Sigmoid colon (tissue), 7 donors: ENCODE measurements at places on chromosomes 4 and X. TPM values are rescaled to one million over a fixed set of nuclear protein-coding genes. Genes with fewer than 3 reads are reported as not detected.

DNA sequence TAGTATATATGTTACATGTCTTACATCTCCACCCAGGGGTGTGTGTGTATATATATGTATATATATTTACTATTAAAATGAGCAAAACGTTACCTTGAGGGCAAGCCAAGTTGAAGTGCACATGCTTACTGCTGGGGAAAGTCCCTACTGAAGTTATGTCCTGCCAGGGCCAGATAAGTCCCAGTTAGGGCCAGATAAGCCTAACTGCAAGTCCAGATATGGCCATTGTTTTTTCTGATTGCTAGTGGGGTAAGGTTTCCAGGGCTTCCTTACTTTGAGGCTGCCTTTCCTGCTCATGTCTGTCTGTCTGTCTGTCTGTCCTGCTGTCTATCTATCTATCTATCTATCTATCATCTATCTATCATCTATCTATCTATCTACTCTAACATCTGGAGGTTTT, 19.3 kb upstream of the ZNF81 start:
- no peak overlapping the region for H3K27ac ChIP-seq
- DNase-seq = no peak
- H3K4me1 ChIP-seq = no peaks in the 10 kb centered on the region
- H3K4me3 ChIP-seq = no peak overlapping the region
- no peaks in the 10 kb centered on the region for H3K27me3 ChIP-seq

- no peaks in the 10 kb centered on the region for H3K4me1 ChIP-seq
- no peaks in the 10 kb centered on the region for H3K36me3 ChIP-seq
- H3K4me3 ChIP-seq = no peak overlapping the region
- H3K27ac ChIP-seq = no peak overlapping the region
Observed at GRCh38 chr4:131339137-131339536, 1810.0 kb upstream of the PCDH10 start.

GRCh38 chr4:3462321-3462789, 751 bp upstream of the DOK7 start:
- no peak overlapping the region for H3K4me3 ChIP-seq
- no peak for DNase-seq
- H3K27me3 ChIP-seq = peaks cover 9% of the 10 kb centered on the region
- H3K27ac ChIP-seq = no peak overlapping the region
- H3K36me3 ChIP-seq = no peaks in the 10 kb centered on the region

GRCh38 chr4:35559559-35560365, 684.6 kb downstream of the ARAP2 start:
- H3K36me3 ChIP-seq = no peaks in the 10 kb centered on the region
- H3K4me1 ChIP-seq = no peaks in the 10 kb centered on the region
- no peak overlapping the region for H3K27ac ChIP-seq

MMRN1 gene
- 0.46 TPM for polyA plus RNA-seq

DNA sequence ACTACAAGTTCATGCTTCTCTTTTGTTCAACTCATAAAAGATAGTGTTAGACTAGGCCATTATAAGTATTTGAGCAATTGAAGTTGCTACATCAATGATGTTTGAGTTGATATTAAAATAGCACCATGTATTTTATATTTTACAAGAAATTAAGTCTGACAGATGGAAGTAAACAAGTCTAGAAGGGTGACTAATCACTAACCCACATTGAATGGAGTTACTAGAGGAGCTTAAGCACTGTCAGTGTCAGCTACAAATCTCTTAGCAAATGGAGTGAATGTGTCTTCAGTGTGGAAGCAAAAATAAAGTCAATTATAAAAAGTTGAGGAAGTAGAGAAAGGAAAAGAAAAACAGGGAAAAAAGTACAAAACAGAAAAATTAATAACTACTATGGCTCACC, 592.5 kb downstream of the PCDH18 start:
- no peaks in the 10 kb centered on the region for H3K4me1 ChIP-seq

CPXCR1 gene
- not detected for polyA plus RNA-seq

TMEM156 gene
- not detected for polyA plus RNA-seq

DNA sequence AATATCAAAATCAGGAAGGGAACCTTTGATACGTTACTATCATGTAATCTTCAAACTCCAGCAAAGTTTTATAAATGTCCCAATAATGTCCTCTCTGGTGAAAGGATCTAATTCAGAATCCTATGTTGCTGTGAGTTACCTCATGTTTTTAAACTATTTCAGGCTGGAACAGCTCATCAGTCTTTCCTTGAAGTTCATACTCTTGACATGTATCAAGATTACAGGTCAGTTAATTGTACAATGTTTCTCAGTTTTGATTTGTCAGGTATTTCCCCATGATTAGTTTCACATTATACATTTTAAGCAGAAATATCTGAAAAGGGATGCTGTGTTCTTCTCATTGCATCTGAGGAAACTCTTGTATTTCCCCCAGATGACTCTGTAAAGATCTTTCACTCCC, 136.5 kb upstream of the HS3ST1 start:
- no peaks in the 10 kb centered on the region for H3K4me1 ChIP-seq
- no peak for DNase-seq
- no peak overlapping the region for H3K27ac ChIP-seq
- H3K27me3 ChIP-seq = no peaks in the 10 kb centered on the region
- H3K36me3 ChIP-seq = no peaks in the 10 kb centered on the region

SLC6A14 gene
- 7.5 TPM for polyA plus RNA-seq

MAGEC2 gene
- polyA plus RNA-seq = not detected

DNA sequence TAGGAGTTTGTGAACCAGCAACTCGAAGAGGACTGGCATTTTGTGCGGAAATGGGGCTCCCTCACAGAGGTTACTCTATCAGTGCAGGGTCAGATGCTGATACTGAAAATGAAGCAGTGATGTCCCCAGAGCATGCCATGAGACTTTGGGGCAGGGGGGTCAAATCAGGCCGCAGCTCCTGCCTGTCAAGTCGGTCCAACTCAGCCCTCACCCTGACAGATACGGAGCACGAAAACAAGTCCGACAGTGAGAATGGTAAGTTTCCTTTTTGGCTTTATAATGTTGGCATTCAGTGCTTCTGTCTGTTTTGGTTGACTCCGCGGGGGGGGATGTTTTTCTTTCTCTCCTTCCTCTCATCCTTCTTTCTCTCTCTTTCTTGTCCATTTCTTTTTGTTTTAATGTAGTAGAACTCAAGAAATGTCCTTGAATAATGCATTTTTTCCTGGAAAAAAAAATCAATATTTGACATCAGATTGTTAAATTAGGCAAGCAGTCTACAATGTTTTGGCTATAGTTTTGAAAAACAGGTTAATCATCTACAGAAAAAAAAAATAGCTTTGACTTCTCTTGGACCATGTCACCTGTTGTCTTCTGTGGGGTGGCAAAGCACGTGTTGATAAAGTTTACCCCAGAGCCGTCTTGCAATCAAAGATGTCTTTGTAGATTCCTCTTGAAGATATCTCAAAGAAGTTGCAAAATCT, 103.6 kb downstream of the TENM3 start:
- H3K4me3 ChIP-seq = no peak overlapping the region
- no peaks in the 10 kb centered on the region for H3K4me1 ChIP-seq
- H3K27ac ChIP-seq = no peak overlapping the region
- no peak for DNase-seq
- no peaks in the 10 kb centered on the region for H3K36me3 ChIP-seq
- no peaks in the 10 kb centered on the region for H3K27me3 ChIP-seq

TENM3 gene
- 0.60 TPM for polyA plus RNA-seq
